ENCODE measurements at places on chromosomes 2 and 18. TPM values are rescaled to one million over a fixed set of nuclear protein-coding genes. Genes with fewer than 3 reads are reported as not detected.

ATP8B1 gene
- total RNA-seq, result 46.7 TPM

ZC3H6 gene
- total RNA-seq, result 4.3 TPM

ZNF385B gene
- total RNA-seq, result 1.1 TPM

KHK gene
- total RNA-seq, result 0.36 TPM

C2orf80 gene
- not detected for total RNA-seq

PLGLB2 gene
- total RNA-seq, result 3.2 TPM

RFX8 gene
- total RNA-seq, result 7.6 TPM

KIF5C gene
- total RNA-seq, result 0.36 TPM

DYNAP gene
- not detected for total RNA-seq

FARSB gene
- 14.7 TPM for total RNA-seq

SLC30A3 gene
- total RNA-seq, result under 0.01 TPM

UGT1A4 gene
- total RNA-seq, result not detected

HOXD13 gene
- total RNA-seq, result not detected

ITGA6 gene
- total RNA-seq, result 6.5 TPM

CCDC74A gene
- 15.9 TPM for total RNA-seq

ANKRD12 gene
- total RNA-seq, result 47.8 TPM

ADAM23 gene
- 0.29 TPM for total RNA-seq

ASB18 gene
- under 0.01 TPM for total RNA-seq

AMER3 gene
- total RNA-seq, result not detected

ODC1 gene
- total RNA-seq, result 109 TPM

GPR45 gene
- total RNA-seq, result not detected

FHOD3 gene
- 13.0 TPM for total RNA-seq

WIPF1 gene
- total RNA-seq, result 17.7 TPM

HOXD8 gene
- total RNA-seq, result 3.3 TPM

XIRP2 gene
- not detected for total RNA-seq

SATB2 gene
- total RNA-seq, result 54.5 TPM

FBXO41 gene
- total RNA-seq, result 0.29 TPM

GCKR gene
- total RNA-seq, result 1.4 TPM

C2orf74 gene
- total RNA-seq, result 6.2 TPM

ATOH8 gene
- 18.6 TPM for total RNA-seq

EVX2 gene
- total RNA-seq, result under 0.01 TPM

BCL11A gene
- 0.29 TPM for total RNA-seq

LBH gene
- total RNA-seq, result 272 TPM

OSBPL6 gene
- 5.4 TPM for total RNA-seq

SP110 gene
- total RNA-seq, result 15.3 TPM

CD8A gene
- total RNA-seq, result not detected

POTEI gene
- not detected for total RNA-seq

ABCG5 gene
- total RNA-seq, result not detected

MSH2 gene
- total RNA-seq, result 14.5 TPM

SPR gene
- 17.0 TPM for total RNA-seq

RBM43 gene
- 11.6 TPM for total RNA-seq

RASGRP3 gene
- 0.72 TPM for total RNA-seq

PPP1CB gene
- total RNA-seq, result 170 TPM

RPRM gene
- 0.36 TPM for total RNA-seq

PAPOLG gene
- total RNA-seq, result 17.7 TPM

AOX1 gene
- 76.4 TPM for total RNA-seq

MARCO gene
- total RNA-seq, result not detected

LBX2 gene
- 5.4 TPM for total RNA-seq

OTX1 gene
- total RNA-seq, result not detected

NEUROD1 gene
- total RNA-seq, result not detected

WNT10A gene
- total RNA-seq, result not detected

MAPK4 gene
- not detected for total RNA-seq
